HFFc6 (cell line): ENCODE measurements at places on chromosomes 2 and 18. TPM values are rescaled to one million over a fixed set of nuclear protein-coding genes. Genes with fewer than 3 reads are reported as not detected.

- DNase-seq = no peak
- H3K27me3 ChIP-seq = no peaks in the 10 kb centered on the region; the same call in 1 of the 2 replicates
- no peaks in the 10 kb centered on the region; the same call in 1 of the 2 replicates for H3K36me3 ChIP-seq
- H3K4me1 ChIP-seq = peaks cover 13% of the 10 kb centered on the region
Observed at GRCh38 chr2:74719066-74719465, 65.0 kb downstream of the SEMA4F start.

- H3K4me3 ChIP-seq = no peak overlapping the region
- no peaks in the 10 kb centered on the region for H3K36me3 ChIP-seq
- DNase-seq = no peak
- no peak overlapping the region for H3K27ac ChIP-seq
- peaks cover 19% of the 10 kb centered on the region for H3K27me3 ChIP-seq
Observed at GRCh38 chr2:138777996-138778395, 2.2 kb downstream of the NXPH2 start.

DNA sequence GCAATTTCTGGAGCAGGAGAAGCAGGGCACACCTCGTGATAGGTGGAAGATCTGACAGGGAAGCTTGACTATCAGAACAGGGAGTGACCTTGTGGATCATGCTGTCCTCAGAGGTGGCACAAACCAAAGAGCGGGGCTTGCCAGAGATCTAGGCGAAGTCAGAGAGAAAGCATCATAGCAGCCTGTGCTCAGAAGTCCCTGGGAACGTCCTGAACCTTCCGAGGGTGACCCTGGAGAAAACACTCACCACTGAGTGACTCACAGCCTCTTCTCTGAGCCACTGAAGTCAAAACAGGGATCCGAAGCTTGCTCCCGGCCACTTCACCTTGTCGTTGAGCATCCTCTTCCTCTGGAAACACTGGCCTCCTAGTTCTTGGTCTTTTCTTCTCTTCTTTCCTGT, 56.7 kb downstream of the IL1R2 start:
- no peaks in the 10 kb centered on the region for H3K27me3 ChIP-seq
- H3K4me1 ChIP-seq = peaks cover 70% of the 10 kb centered on the region
- H3K36me3 ChIP-seq = 0 out of 2 replicates have a peak, but pooled peaks cover 4% of the 10 kb centered on the region
- peak overlapping the region; percentile 27; the same call in 1 of the 2 replicates for H3K4me3 ChIP-seq

GRCh38 chr2:41197781-41198180, 745.9 kb upstream of the SLC8A1 start:
- H3K36me3 ChIP-seq = no peaks in the 10 kb centered on the region; the same call in 1 of the 2 replicates
- H3K27me3 ChIP-seq = no peaks in the 10 kb centered on the region
- H3K4me3 ChIP-seq = no peak overlapping the region
- no peak overlapping the region for H3K27ac ChIP-seq
- H3K4me1 ChIP-seq = no peaks in the 10 kb centered on the region; the same call in 1 of the 2 replicates

DNA sequence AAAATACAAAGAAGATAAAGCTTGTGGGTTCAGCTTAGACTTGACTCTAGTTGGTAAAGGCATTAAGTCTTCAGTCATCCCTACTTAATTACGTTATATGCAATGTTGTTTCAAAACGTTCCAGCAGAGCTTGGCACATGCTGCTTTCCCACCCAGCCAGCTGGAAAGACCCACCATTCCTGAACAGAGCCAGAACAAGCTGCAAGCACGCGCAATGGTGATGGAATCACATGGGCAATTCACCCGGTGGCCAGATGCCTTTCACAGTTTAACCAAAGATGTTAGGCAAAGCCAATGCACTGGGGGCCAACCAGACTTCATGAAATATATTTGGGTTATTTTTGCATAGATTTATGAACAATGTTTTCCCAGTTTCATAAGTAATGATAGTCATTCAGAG, 123.4 kb upstream of the CDH20 start:
- no peak overlapping the region for H3K27ac ChIP-seq
- no peak for DNase-seq
- no peaks in the 10 kb centered on the region for H3K36me3 ChIP-seq
- H3K4me3 ChIP-seq = no peak overlapping the region
- H3K4me1 ChIP-seq = no peaks in the 10 kb centered on the region
- no peaks in the 10 kb centered on the region for H3K27me3 ChIP-seq

- H3K4me3 ChIP-seq = peak overlapping the region; percentile 20; the same call in 1 of the 2 replicates
- H3K27ac ChIP-seq = peak overlapping the region; percentile 97
- H3K36me3 ChIP-seq = peaks cover 32% of the 10 kb centered on the region
- peak; percentile 20 for DNase-seq
Observed at GRCh38 chr2:134401789-134402188, 147.9 kb downstream of the MGAT5 start.

- H3K4me3 ChIP-seq = no peak overlapping the region
- DNase-seq = no peak
- H3K27me3 ChIP-seq = no peaks in the 10 kb centered on the region; the same call in none of the 2 replicates
- H3K27ac ChIP-seq = no peak overlapping the region
Observed at GRCh38 chr2:1993711-1994682, 249.7 kb upstream of the PXDN start.

GRCh38 chr2:29223851-29224692, 108.9 kb downstream of the CLIP4 start:
- no peak overlapping the region for H3K4me3 ChIP-seq
- DNase-seq = peak; percentile 48
- no peak overlapping the region for H3K27ac ChIP-seq
- no peaks in the 10 kb centered on the region for H3K36me3 ChIP-seq
- H3K4me1 ChIP-seq = peaks cover 25% of the 10 kb centered on the region

- H3K36me3 ChIP-seq = peaks cover 23% of the 10 kb centered on the region
- no peak for DNase-seq
- H3K27me3 ChIP-seq = no peaks in the 10 kb centered on the region; the same call in none of the 2 replicates
- peak overlapping the region; percentile 75 for H3K27ac ChIP-seq
Observed at GRCh38 chr2:191296083-191297006, 51.1 kb downstream of the MYO1B start.

DNA sequence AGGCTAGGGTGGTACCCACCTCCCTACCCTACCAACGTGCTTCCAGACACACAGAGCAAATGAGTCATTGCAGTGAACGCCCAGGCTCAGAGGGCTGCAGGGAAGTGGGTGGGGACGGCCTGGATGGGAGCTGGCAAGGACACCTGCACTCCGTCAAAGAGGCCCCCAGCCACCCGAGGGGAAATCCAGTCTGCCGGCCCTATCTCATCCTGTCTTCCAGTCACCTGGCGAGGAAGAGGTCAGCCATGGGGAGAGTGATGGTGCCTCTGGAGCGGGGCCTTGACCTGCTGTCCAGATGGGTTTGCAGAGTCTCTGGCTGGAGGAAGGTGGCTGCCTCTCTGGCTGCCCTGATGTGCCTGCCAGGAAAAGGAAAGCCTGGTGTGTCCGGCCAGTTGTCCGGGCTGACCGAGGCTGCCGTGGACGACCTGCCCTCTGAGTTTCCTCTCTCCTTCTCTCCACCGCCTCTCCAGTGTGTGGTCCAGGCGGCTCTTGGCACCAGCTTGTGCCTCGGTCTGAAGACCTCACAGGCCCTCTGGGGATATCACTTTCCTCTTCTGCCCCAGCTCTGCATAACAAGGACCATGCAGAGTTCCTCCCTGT, 209.7 kb upstream of the COPS8 start:
- no peaks in the 10 kb centered on the region for H3K36me3 ChIP-seq
- no peak overlapping the region for H3K4me3 ChIP-seq
- no peak for DNase-seq
- H3K27ac ChIP-seq = no peak overlapping the region
- peaks cover 35% of the 10 kb centered on the region for H3K4me1 ChIP-seq

- no peaks in the 10 kb centered on the region for H3K27me3 ChIP-seq
- no peaks in the 10 kb centered on the region for H3K4me1 ChIP-seq
- no peak overlapping the region for H3K4me3 ChIP-seq
- no peak for DNase-seq
- H3K27ac ChIP-seq = no peak overlapping the region
Observed at GRCh38 chr18:42736074-42736473, 379.4 kb downstream of the RIT2 start.

GRCh38 chr2:239704737-239705136, 303.9 kb upstream of the HDAC4 start:
- no peak overlapping the region for H3K4me3 ChIP-seq
- no peak overlapping the region for H3K27ac ChIP-seq
- no peaks in the 10 kb centered on the region for H3K27me3 ChIP-seq
- DNase-seq = no peak

DNA sequence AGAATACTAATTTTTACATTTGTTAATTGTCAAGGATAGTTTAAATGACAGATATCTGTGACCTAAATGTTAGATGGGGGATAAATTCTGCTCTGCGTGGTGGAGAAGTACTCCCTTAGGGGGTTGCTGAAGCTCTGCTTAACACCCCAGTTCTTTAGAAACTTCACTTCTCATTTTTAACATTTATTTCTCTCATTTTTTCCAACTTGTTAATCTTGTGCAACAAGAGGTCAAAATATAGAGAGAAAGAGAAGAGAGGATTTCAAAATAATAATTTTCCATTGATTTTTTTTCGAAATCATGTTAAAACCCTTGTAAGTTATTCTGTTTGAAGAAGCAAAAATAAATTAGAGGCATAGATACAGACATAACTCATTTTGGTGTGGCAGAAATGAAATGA, 61.3 kb upstream of the SLC8A1 start:
- H3K4me3 ChIP-seq = no peak overlapping the region
- no peak overlapping the region for H3K27ac ChIP-seq
- no peaks in the 10 kb centered on the region; the same call in 1 of the 2 replicates for H3K27me3 ChIP-seq
- H3K4me1 ChIP-seq = peaks cover 20% of the 10 kb centered on the region
- H3K36me3 ChIP-seq = no peaks in the 10 kb centered on the region

- no peak overlapping the region for H3K4me3 ChIP-seq
- DNase-seq = peak; percentile 2
- no peaks in the 10 kb centered on the region for H3K4me1 ChIP-seq
- H3K27ac ChIP-seq = no peak overlapping the region
- no peaks in the 10 kb centered on the region for H3K36me3 ChIP-seq
- H3K27me3 ChIP-seq = no peaks in the 10 kb centered on the region; the same call in 1 of the 2 replicates
Observed at GRCh38 chr18:51621113-51621863, 423.8 kb upstream of the MEX3C start.

DNA sequence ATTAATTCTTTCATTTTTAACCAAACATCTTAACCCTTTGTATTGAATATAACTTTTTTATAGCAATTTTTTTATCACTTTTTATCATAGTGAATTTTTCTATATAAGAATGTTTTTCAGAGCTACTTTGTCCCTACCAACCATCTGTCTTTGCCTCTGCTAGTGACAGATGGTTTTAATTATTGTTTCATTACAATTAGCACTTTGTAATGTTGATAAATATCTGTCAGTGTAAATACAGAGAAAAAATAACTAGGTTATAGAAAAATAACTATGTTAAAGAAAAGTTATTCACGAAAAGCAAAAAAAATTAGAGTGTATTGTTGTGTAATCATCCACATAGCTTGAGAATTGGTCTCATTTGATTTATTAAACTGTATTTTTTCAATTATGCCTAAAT, 91.0 kb upstream of the CDH19 start:
- no peaks in the 10 kb centered on the region for H3K36me3 ChIP-seq
- no peaks in the 10 kb centered on the region for H3K27me3 ChIP-seq
- no peak overlapping the region for H3K4me3 ChIP-seq
- no peak for DNase-seq

DNA sequence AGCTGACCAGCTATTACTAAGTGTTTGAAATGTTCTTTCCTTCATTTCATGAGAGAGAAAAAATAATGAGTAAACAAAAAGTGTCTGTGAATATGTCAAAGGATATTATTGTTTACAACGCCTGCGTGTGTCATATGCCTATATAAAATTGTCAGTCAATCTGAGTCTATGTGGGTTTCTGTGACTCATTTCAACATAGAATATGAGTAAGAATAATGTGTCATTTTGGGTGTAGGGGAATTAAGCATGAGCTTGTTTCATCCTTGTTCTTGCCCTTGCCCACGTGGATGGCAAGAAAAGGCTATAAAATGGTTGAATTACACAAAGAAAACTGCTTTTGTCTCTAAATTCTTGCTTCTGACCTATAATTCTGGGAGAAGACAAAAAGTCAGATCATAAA, 466.0 kb downstream of the PTH2R start:
- H3K27ac ChIP-seq = no peak overlapping the region
- H3K27me3 ChIP-seq = peaks cover 2% of the 10 kb centered on the region; the same call in 1 of the 2 replicates
- no peaks in the 10 kb centered on the region for H3K4me1 ChIP-seq

- DNase-seq = peak; percentile 59
- peak within 1 kb of the TSS; percentile 99 for H3K4me3 ChIP-seq
- H3K27ac ChIP-seq = peak within 1 kb of the TSS; percentile 72
- peaks cover 30% of the 10 kb centered on the region for H3K36me3 ChIP-seq
Observed at GRCh38 chr2:85753525-85754312, at the start of gene ATOH8. Gene ATOH8, plus strand, starts transcription at chr2:85753991. Its CDS starts 199 bp downstream, at chr2:85754190.

DNA sequence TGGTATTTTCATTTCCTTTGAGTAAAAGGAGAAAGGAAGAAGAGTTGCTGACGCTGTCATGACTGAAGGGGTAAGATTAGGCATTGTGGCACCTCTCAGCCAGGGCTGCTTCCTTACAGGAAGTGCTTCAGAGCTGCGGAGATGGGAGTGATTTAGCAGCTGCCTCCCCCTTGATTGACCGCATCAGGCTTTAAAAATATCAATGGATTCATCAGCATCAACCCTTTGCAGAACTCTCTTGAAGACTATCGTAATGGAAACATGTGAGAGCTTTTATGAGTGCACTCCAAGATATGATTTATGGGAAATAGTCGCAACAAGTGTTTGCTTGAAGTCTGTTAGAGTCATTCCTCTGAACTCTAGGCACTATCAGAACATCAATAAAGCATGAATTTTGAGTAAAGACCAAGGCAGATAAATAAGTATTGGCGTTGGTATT, 141.1 kb downstream of the CSRNP3 start:
- H3K4me1 ChIP-seq = no peaks in the 10 kb centered on the region
- H3K27ac ChIP-seq = no peak overlapping the region
- H3K36me3 ChIP-seq = no peaks in the 10 kb centered on the region
- H3K27me3 ChIP-seq = no peaks in the 10 kb centered on the region
- no peak for DNase-seq

DNA sequence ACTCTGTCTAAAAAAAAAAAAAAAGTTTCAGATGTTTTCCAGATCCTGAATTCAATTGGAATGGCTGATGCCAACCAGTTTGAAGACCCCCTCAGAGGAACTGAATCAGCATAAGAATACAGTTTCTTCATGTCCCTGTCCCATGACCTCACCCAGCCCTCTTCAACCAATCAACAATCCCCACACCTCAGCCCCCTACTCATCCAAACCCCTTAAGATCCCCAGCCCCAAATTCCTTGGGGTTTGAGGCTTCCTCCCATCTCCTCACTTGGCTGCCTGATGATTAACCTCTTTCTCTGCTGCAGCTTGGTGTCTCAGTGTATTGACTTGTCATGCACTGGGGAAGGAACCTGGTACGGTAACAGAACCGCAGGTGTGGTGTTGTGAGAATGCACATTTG, 97.6 kb upstream of the CABLES1 start:
- H3K27ac ChIP-seq = no peak overlapping the region; the same call in 1 of the 2 replicates
- no peak overlapping the region for H3K4me3 ChIP-seq
- H3K4me1 ChIP-seq = peaks cover 53% of the 10 kb centered on the region
- peaks cover 4% of the 10 kb centered on the region for H3K27me3 ChIP-seq

DNA sequence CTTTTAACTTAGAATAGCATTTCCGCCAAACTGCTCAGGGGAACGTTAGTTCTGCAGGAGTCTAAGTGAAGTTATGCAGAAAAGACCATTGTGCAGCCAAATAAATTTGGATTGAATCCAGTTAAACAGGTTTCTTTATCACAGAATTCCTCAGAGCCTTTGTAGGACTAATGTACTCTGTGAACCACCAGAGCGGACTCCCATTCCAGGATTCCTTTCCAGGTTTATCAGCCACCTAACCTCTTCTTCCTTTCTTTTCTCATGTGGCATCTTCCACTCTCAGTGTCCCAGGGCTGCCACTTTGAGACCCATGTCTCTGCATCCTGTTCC, 350.4 kb downstream of the TSN start:
- peaks cover 18% of the 10 kb centered on the region for H3K27me3 ChIP-seq
- H3K4me1 ChIP-seq = peaks cover 3% of the 10 kb centered on the region; the same call in 1 of the 2 replicates
- no peak overlapping the region for H3K27ac ChIP-seq

IL37 gene
- not detected in 3 replicates for total RNA-seq

ABCG8 gene
- total RNA-seq = not detected in 3 replicates

ABHD1 gene
- not detected in 3 replicates for total RNA-seq

CRYBA2 gene
- total RNA-seq = not detected in 3 replicates

FBLN7 gene
- total RNA-seq = 1.9 to 7.3 TPM (median 1.9 TPM) in 3 replicates

IMPACT gene
- total RNA-seq = 35.9 to 40.8 TPM (median 39.5 TPM) in 3 replicates

SIX2 gene
- not detected in 3 replicates for total RNA-seq
